ENCODE measurements at places on chromosomes 2 and 18.

- no peak for DNase-seq
Observed at GRCh38 chr2:148906124-148906523, 31.1 kb downstream of the KIF5C start.

DNA sequence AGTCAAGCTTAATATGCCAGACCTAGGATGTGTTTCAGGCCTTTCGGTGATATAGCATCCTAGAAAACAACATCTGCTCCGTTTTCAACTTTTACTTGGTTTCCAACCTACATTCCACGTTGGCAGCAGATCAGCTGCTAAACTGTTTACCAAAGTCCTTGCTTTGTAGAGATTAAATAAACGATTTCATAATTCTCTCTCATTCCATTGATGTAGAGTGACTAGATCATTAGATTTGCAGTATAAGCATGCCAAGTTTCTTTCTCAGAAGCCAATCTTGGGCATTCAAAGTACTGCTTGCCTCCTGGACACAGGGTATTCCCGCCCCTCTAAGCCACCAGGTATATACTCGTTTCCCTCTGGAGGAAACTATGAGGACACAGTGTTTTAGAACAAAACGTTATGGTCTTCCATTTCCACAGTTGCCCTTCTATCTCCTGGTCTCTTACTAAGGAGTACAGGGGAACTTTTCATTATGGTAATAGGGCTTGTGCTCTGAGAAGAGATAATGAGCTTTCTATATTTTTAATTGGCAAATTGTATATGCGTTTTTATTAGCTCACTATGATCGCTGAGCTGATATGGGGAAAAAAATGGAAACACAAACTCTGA lies 10.5 kb upstream of the INSIG2 start:
- no peak for DNase-seq

DNA sequence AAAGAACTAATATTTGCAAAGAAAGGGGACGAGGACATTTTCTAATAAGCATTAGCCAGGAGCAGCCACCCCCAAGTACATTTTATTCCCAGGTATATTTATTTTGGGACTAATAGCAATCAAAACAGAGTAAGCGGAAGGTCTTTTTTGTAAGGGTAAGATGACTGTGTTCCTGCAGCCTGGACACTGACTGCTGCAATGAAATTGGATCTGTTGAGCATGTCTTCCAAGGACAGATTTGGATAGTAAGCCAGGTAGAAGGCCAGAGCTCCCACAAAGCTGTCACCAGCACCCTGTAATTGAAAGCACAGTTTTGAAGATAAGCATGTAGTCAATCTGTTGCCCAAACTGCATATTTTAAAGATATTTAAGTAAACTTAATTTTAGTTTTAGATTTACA lies 10.0 kb downstream of the MRPL33 start:
- no peak for DNase-seq

GRCh38 chr2:26251893-26252292 lies 7.2 kb downstream of the HADHB start:
- DNase-seq = no peak

GRCh38 chr2:101380376-101380775 lies 6.9 kb downstream of the CREG2 start:
- DNase-seq = no peak

- DNase-seq = no peak
Observed at GRCh38 chr2:199439066-199439465, 18.7 kb downstream of the SATB2 start.

GRCh38 chr2:23698721-23699579 lies 228.0 kb downstream of the ATAD2B start:
- DNase-seq = no peak

GRCh38 chr2:218833023-218833609 lies 1.5 kb upstream of the PRKAG3 start:
- DNase-seq = no peak

DNA sequence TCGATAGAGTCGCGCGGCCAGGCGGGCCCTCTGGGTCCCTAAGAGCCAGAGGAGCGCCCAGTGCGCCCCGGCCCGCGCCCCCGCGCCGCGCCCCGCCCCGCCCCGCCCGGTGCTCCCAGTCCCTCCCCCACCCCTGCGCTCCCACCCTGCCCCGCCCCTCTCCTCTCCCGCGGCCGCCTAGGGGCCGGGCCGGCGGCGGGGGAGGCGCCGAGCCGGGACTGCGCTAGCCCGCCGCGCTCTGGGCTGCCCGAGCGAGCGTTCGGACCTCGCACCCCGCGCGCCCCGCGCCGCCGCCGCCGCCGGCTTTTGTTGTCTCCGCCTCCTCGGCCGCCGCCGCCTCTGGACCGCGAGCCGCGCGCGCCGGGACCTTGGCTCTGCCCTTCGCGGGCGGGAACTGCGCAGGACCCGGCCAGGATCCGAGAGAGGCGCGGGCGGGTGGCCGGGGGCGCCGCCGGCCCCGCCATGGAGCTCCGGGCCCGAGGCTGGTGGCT lies at the start of gene GPC1:
TSS of gene GPC1 (plus strand) at position 207 of the 491 bp plus-strand sequence. CDS start at position 463, 256 bp downstream.
- DNase-seq = no peak

DNA sequence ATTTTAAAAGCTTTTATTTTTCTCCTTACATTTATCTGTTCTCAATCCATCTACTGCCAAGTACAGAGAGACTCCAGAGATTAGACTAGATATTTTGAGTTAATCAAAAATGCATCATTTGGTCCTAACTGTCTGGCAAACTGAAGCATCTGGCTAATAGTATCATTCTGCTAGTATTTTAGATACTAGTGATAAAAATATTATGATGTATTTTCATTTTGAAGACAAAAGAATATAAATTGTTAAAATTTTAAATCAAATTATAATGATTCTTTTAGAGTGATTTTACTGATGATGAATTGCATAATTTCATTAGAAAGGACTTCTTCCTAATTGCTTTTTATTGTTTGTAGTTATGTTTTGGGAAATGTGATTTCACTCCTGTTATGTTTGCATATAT lies 584.0 kb downstream of the LRRTM4 start:
- no peak for DNase-seq

DNA sequence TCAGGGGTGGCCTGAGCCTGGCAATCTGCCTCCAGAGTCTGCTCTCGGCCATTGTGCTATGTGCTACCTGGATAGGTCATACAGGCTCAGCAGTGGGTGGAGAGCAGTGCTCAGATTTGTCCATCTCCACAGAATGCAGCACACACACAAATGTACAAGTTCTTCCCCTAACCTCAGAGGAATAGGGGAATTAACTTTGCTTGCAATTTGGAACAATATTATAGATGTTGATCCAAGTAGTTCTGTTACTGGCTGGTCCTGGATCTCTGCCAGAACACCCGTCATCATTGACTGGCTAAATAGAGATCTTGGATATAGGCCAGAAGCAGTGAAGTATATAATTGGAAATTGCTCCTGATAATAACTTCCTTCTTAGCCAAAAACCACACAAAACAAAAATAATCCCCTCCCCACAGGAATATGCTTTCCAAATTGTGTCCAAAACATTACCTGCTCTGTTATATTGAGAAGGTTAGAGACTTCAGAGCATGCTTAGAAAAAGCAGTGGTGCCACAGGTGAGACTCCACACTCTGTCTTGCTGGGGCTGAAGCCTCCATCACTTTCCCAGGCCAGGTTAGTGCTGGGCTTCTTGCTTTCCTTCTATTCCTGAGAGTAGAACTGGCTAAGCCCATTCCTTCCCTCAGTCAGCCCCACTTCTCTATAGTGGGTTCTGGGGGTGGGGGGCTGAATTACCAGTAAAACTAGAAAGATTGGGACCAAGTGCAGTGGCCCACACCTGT lies 38.8 kb downstream of the NCAPH start:
- DNase-seq = no peak

DNA sequence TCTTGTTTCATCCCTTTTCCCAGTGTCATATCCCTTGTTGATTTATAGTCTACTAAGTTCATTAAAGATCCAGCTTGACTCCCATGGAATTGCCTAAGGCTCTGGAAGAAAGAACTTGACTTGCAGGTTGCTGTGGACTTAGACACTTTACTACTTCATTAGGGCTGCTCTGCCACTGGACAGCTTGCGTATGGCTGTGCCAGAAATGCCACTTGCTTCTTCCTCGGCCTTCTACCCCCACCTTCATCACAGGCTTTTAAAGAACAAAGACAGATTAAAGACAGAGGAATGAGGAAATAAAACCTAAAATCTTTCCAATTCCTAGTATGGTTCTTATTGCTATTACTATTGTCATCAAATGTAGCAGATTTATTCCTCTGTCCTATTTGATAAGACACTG lies 591.7 kb downstream of the BCL11A start:
- no peak for DNase-seq

GRCh38 chr2:2422621-2423020 lies 91.5 kb upstream of the MYT1L start:
- no peak for DNase-seq

DNA sequence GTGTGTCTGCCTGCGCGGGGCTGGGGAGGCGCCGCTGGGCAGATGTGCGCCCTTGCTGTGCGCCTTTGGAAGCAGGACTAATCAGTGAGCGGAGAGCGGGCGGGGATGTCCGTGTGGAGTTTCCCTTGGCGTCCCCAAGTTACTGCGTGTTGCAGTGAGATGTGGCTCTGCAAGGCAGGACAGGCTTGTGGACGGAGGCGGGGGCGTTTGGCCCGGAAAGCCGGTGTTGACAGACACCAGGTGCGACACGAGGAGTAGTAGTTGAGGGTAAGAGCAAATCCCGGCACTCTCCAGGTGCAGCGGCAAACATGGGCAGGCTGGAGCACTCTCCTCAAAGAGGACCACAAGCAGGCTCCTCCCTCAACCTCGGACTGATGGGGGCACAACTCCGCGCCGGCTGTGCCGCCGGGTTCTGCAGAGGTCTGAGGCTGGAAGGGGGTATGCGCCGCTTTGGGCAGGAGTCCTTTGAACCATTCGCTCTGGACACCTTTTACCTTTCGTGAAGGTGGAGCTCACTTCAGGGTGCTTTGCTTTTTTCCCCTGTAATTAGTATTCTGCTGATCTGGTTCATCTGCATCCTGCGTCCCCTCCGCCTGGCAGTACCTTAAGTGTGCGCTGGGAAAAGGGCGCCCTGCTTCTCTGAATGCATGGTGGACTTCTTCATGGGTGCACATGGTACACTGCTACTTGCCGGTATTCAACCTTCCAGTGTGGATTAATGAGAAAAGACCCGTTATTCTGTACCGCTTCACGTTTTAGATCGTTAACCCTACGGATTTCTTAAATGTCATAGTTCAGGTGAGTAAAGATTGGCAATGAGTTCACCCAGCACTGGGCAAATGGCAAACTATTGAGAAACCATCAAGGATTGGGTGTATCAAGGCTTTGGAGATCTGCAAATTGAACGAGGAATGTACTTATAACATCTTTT lies 608 bp downstream of the CDH7 start:
- DNase-seq = no peak

GRCh38 chr2:217632043-217632442 lies 370.8 kb downstream of the TNS1 start:
- no peak for DNase-seq

DNA sequence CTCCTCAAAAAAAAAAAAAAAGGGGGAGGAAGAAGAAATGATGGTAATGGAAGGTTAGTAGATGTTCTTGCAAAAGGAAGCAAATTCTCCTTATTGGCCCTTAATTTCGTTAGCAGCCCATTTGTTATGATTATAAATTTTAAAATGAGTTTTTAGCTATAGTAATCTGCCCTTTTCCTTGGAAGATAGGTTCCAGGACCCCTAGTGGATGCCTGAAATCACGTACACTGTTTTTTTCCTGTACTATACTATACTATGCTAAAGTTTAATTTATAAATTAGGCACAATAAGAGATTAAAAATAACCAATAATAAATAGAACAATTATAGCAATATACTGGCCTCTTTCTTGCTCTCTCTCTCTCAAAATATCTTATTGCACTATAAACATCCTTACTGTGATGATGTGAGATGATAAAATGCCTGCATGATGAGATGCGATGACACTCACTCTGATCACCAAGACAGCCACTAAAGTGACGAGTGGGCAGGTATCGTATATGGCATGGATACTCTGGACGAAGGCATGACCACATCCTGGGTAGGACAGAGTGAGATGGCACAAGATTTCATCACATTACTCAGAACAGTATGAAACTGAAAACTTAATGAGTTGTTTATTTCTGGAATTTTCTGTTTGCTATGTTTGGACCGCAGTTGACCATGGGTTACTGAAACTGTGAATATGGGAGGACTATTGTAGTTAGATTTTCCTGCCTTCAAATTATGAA lies 87.2 kb downstream of the KCTD18 start:
- DNase-seq = no peak

- DNase-seq = no peak
Observed at GRCh38 chr18:12257996-12258718, 4.0 kb downstream of the CIDEA start.

DNA sequence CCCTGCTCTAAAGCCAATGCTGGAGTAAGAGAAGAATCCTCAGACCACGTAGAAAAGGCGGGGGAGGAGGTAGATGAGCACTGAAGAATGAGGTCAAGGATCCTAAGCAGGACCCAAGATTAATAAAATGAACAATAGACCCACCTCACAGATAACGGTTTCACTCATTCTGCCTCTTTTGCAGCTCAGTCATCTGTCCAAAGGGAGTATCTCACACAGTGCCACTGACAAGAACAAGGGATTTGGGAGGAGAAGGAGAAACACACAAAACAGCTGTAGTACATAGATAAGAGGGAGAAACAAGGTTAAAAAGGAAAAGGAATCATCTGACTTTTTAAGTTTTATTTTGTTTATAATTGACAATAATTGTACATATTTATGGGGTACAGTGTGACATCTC lies 30.9 kb upstream of the SULT1C4 start:
- DNase-seq = no peak

DNA sequence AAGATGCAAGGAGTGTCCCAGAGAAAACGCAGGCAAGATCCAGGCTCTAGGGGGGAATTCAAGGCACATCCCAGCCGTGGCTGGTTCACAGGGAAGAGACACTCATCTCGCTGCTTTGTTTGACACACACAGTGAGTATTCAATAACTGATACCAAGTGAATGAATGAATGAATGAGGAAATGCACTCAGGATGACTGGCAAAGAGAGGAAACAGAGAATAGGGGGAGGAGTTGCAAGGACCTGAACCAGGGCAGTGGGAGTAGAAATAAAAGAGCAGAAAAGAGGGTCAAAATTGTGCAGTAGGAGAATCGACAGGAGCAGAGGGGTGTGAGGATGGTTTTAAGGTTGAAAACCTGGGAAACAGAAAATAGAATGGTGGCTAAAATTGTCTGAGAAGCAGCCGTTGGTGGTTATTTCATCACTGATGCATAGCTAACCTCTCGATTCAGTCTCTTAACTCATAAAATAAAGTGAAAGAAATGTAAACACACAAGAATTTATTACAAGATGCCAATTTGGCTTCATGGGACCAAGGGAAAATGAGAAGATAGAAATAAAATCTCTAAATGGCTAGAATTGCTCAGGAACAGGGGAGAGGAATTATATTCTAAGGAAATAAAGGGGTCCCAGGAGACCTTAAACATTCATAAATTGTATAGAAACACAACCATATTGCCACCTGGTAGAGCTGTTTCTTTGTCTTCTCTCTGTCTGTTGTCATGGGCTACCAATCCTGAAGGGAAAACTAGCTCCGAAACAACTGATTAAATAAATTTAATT lies 63.9 kb upstream of the PHLPP1 start:
- no peak for DNase-seq

- DNase-seq = no peak
Observed at GRCh38 chr2:78351208-78351607, 674.3 kb upstream of the REG3G start.
